ENCODE measurements at places on chromosomes 4 and X.
A peak's percentile ranks its signal among the peaks of the same experiment; 100 is the strongest.

GRCh38 chrX:7190157-7190556 lies 42.2 kb upstream of the PUDP start:
- no peak for DNase-seq

GRCh38 chr4:288891-289290 lies 16.4 kb downstream of the ZNF732 start:
- no peak for DNase-seq

DNA sequence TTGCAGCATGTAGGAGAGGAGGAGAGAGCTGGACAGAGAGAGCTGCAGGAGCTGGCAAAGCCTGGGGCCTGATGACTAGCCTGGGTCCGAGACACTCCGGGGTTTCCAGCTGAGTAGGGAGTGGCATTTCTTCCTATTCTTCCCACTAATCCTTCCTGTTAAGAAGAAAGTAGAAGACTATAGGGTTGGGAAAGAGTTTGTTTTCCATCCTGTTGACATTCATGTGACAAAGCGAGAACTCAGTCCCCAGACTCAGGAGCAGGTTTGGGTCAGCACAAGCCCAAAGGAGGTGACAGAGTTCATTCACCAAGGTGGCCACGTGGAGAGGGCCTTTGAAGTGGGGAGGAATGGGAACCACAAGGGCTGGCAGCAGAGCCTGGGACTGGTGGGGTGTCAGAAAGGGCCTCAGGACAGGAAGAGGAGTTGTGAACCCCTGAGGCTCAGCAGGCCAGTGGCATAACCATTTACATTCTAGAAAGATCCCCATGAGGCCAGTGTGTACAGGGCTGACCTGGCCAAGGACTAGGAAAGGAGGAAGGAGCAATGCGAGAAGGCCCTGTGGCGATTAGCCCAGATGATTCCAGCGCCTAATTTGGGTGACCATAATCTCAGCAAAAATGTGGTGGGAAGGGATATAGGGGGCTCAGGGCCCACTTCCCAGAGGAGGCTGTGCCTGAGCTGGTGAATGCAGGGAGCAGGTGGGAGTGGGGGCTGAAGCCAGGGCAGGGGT lies 3.3 kb upstream of the HAUS3 start:
- no peak for DNase-seq

DNA sequence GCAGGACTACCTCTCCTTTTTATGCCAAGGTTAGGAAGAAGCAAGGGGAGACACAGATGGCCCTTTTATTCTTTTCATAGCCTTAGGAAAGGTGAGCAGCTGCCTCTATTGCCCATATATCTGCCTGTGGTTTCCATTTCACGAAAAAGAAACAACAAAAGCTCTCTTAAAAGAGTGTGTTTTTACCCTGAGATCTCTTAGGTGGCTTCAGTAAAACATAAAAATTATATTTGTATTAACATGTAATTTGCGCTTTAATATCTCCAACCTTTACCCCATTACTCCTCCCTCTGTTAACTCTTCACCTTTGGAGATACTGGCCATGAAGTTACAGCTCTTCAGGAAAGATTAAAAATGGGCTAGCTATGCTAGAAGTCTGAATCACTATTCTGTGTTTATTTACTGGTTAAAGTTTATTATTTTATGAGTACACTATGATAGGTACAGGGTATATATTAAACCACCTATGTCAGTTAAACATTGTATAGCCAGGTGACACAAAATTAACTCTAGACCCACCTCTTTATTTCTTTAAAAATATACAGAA lies 15.0 kb upstream of the SULT1B1 start:
- no peak for DNase-seq

- no peak for DNase-seq
Measured at GRCh38 chr4:135770505-135770904, 1568.9 kb upstream of the PABPC4L start.

GRCh38 chrX:118698516-118699170 lies 28.8 kb upstream of the IL13RA1 start:
- DNase-seq = no peak

GRCh38 chrX:41350150-41350975 lies 16.4 kb downstream of the DDX3X start:
- DNase-seq = no peak

DNA sequence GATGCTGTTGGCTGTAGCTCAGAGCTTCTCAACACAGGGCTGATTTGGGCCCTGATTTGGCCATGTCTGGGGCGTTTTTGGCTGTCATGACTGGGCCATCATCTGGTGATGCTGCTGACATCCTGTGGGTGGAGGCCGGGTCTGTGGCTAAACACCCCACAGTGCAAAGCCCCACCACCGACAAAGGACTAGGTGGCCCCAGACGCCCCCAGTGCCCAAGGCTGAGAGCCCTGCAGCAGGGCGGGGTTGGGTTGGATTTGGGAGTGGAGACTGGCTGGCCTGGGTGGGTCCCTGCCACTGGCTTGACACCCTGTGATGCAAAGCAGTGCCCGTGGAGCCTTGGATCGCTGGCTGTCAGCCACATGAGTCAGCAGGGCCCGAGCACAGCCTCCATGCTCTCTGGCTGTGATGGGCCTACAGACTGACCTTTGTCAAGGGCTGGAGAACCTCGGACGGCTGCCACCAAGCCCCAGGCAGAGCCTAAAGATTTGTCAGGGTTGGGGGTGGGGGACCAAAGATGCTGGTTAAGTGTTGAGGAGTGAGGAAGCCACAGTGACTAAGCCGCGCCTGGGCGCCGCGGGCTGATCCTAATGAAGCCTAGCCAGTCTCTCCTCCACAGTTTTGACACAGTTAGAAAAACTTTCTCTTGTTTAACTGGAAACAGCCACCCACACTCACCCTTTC lies 28.3 kb downstream of the CYTL1 start:
- peak; percentile 50 for DNase-seq

DNA sequence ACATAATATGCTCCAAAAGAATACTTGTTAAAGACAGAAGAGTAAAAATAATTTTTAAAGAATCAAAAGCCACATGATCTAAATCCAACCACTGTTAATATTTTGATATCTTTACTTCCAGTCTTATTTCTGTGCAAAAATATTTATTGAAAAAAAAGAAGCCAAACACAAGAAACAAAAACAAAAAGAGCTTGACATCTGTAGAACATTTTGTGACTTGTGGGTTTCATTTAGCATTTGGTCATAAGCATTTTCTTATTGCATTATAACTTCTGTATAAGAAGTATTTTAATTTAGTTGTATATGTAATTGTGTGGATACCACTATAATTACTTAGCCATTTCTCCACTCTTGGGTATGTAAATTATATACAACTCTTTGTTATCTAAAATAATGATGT lies 63.1 kb downstream of the DIPK2B start:
- DNase-seq = no peak

DNA sequence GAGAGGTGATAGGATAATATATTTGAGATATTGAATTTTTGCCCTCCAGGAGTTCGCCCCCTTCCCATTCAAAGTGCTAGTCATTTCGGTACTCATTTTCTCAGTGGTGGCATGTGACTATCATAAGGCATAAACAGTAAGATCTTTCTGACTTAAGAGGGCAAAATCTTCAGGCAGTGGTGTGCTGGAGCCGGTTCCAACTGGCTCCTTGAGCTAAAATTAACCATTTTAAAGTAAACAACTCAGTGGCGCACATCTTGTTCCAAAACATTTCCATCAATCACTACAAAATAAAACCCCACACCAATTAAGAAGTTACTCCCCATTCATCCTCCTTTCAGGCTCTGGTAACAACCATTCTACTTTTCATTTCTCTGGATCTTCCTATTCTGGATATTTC lies 43.3 kb downstream of the LUZP4 start:
- no peak for DNase-seq

DNA sequence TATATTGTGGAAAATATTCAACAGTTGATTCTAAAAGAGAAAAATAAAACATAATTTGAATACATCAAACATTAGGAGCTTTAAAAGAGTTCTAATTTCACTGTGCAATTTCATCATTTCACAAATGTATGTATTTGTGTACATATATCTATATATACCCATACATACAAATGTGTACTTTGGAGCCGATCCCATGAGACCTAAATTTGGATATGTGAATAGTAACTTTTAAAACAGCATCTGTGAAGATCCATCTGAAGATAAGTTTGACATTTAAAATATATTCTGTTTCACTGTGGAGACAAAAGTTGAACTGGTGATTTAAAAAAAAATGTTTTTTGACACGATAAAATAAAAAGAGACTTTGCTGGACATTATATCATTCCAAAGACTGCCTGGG lies 374.0 kb downstream of the TMA16 start:
- DNase-seq = no peak

GRCh38 chr4:123361195-123361861 lies 35.3 kb upstream of the SPRY1 start:
- no peak for DNase-seq

DNA sequence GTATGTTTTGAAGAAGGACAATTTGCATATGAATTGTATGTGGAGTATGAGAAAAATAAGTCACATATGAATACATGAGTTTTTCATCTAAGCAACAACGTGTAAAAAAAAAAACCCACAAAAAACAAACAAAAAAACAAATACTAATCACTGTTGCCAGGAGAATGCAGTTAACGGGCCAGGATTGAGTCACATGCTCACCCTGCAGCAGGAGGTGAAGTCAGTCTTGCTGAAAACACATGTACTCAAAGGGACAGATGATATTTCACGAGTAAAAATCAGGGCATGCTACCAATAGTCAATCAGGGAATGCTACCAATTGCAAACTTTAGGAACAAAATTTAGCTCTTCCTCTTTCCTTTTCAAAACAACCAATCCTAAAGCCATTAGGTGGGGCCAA lies 10.4 kb upstream of the DCLK2 start:
- DNase-seq = no peak

DNA sequence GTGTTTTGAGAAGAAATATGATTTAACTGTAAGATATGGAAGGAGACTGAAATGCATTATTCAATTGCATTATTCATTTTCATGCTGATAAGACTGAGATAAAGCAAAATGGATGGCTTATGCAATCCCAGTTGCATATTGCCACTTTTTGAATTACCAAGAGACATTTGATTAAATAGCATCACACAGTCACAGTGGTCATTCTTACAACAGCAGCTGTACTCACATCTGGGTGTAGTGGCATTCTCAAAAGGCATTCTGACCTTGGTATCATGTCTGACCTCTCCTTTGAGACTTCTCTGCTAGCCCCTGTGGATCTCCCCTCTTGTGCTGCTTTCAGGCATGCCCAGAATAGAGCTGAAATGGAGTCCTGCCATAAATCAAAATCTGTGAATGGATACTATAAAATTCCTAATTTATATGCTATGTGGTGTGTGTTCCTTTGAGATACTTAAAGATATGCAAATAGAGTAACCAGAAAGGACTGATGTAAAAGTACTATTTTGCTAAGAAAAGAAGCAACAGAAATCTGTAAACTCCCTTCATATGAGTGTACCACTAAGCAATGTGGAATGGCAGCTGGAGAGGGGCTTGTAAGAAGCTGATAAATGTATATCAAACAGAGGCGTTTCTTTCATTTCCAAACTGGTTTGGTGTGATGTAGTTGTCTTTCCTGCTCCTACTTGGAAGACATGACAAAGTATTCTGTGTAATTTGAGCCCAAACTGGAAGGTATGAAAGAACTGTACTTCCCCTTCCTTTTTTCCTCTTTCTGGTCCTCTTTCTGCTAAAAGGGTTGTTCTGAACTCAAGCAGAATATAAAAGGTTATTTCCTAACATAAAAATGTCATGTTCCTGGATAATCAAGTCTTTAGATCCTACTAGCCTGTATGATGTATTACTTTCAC lies 25.4 kb upstream of the METAP1 start:
- no peak for DNase-seq

GRCh38 chr4:15233264-15233597 lies 194.6 kb upstream of the C1QTNF7 start:
- DNase-seq = no peak

DNA sequence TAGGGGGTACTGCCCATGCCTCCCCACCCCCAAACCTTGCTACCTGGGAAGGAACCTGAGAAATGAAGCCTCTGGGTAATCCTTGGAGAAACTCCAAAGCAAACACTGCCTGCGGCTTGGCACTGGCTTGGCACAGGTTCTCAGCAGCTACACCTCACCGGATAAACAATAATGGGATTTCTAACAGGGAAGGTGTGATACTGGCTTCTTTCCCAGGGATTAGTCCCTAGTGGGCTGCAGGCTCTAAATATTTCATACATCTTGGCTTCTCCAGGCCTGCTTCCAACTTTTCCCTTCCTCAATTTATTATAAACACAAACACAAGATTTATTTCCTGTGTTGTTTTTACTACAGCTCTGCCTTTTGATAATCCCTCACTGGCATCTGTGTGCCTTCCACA lies 12.5 kb downstream of the SEC24D start:
- no peak for DNase-seq

GRCh38 chr4:164384416-164384815 lies 369.5 kb upstream of the SMIM31 start:
- DNase-seq = no peak

- DNase-seq = no peak
Measured at GRCh38 chrX:33188286-33188685, 23.1 kb downstream of the DMD start.

GRCh38 chr4:14985843-14986242 lies 16.4 kb upstream of the CPEB2 start:
- DNase-seq = no peak

- no peak for DNase-seq
Measured at GRCh38 chrX:49227726-49228125, 5.4 kb downstream of the CACNA1F start.

DNA sequence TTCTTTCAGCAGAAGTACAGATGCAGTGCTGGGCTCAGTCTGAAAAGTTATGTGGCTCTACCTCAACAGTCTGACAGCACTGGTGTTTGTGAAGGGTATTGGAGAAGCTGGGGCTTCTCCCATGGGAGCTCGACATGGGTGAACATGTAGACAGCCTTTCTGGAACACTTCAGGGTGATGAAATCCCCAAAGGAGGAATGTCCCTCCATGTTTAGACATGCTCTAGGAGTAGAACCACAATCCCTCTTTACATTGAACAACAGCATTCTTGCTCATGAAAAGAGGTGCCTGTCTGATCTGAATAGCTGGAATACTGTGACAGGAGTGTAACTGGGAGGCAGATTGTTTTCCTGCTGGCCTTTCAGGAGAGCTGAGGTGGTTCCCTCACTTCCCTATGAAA lies 53.8 kb upstream of the NAP1L2 start:
- no peak for DNase-seq

GRCh38 chr4:52877036-52877435 lies 14.9 kb downstream of the RASL11B start:
- no peak for DNase-seq

- DNase-seq = no peak
Measured at GRCh38 chrX:11543249-11543648, 122.5 kb downstream of the ARHGAP6 start.

GRCh38 chr4:1332686-1333085 lies 14.3 kb upstream of the UVSSA start:
- DNase-seq = no peak

- no peak for DNase-seq
Measured at GRCh38 chrX:115344885-115345614, 55.5 kb downstream of the LUZP4 start.

All from K562 (cell line).